Activated CD4-positive, alpha-beta T cell treated with anti-CD3 and anti-CD28 coated beads for 1 hour (primary cell): ENCODE measurements at places on chromosomes 12 and 14.

GRCh38 chr12:89645434-89645833, 63.2 kb downstream of the ATP2B1 start:
- DNase-seq, result no peak

GRCh38 chr12:20472102-20472782, 103.9 kb downstream of the PDE3A start:
- DNase-seq, result no peak

- no peak for DNase-seq
These were observed 43.8 kb upstream of the PSMA6 start for GRCh38 chr14:35248476-35248788.

DNA sequence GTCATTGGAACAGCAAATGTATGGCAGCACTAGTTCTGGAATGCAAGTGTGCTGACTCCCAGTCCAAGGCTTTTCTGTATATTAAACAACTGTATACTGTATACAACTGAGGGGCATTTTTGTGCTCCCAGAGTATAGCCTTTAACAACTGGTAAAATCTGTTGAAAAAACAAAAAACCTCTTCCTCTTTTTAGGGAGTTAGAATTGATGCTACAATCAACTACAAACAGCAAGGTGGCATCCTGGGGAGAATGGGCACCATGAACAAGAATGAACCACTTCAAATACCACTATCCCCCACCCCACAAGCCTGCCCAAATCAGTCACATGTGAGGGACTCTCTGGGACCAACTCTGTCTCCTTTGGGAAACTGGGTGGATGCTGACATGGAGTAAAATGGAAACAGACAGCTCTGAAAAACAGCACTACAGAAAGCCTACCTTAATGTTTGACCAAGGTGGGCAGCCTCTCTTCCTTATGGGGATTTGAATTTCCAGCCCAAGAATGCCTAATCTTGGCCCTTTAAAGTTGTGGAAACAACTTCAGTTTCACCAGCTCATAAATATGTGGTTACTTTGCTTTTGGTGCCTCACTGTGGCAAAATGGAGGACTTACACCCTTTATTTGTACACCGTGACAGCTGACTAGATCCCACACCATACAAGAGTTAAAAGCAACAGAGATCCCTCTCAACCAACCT, 7.5 kb downstream of the VTI1B start:
- DNase-seq, result no peak

DNA sequence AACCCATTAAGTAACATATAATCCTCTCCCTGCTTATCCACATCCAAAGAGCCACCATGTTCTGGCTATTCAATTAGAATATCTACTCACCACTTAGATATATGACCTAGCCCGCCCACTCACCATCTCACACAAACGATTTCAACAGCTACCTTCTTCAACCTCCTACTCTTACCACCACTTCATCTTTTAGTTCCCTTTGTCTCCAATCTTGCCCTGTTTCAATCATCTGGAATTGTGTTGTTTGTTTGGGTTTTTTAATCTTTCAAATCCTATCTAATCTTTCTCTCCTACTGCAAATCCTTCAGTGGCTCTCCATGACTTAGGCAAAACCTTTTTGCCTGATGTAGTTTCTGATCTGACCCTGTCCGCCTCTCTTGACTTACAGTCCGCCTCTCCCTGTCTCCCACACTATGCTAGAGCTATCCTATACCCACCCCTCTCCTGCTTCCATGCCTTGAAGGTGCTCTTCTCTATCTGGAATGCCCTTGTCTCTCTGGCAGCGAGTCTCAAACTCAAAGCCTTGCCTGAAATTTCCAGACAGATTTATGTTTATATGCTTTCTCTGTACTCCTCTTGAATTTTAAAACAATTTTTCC, 161.0 kb upstream of the CRY1 start:
- no peak for DNase-seq

DNA sequence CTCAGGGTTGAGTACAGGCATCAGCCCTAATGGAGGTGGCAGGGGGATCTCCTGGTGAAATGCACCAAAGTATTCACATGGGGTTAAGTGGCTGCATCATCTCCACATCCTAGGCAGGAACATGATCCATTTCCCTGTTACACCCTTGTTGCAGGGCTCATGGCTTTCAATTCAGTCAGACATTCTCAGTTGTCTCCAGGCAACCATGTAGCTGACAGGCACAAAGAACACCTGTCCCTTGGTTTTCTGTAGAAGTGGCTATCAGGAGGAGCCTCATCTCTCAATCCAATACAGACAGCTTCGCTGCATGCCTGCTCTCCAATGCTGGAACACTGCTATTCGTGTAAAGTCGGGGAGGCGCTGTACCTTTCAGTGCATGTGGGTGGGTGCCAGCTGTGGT, 299.0 kb upstream of the FOXG1 start:
- no peak for DNase-seq

- no peak for DNase-seq
These were observed 297.5 kb upstream of the SLC16A7 start for GRCh38 chr12:59298296-59298695.

- DNase-seq, result no peak
These were observed 143.6 kb downstream of the DUSP6 start for GRCh38 chr12:89208661-89209096.

GRCh38 chr12:31216479-31216878, 109.5 kb downstream of the SINHCAF start:
- DNase-seq, result no peak

- DNase-seq, result no peak
These were observed 83.9 kb downstream of the ZFP36L1 start for GRCh38 chr14:68709007-68709406.

DNA sequence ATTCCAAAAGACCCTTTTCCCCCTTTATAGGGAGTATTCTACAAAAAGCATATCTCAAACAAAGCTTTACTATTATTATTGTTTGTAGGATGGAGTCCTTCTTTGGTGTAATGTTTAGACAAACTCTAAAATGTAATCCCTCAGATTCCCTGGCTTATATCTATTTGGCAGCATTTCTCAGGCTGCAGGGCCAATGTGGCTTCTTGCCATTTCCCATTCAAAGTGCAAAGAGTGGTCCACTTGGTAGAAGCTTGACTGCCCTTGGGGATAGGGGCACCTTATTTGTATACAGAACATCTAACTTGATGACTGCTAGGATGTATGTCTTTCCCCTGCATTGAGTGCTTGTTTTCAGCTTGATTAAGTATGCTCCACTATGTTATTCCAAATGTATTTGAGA, 242.7 kb downstream of the PRKD1 start:
- no peak for DNase-seq

DNA sequence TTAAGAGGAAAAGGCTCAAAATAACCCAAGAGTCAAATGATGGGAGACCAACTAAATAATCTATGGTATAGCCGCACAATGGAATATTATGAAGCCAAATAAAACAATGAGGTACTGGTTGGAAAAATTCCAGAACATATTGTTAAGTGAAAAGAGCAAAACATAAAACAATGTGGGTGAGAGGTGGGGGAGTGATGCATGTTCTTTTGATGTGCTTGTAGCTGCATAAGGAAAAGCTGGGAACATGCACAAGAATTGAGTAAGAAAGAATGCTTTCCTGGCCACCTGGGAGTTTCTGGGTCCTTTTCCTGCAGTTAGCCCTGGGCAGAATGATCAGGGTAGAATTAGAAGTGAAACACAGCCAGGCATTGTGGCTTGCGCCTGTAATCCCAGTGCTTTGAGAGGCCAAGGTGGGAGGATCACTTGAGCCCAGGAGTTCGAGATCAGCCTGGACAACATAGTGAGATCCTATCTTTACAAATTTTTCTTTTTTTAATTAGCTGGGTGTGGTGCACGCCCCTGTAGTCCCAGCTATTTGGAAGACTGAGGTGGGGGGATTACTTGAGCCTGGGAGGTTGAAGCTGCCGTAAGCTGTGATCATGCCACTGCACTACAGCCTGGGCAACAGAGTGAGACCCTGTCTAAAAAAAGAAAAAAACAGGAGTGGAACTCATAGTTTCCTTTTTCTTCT, 7.9 kb downstream of the ABCB9 start:
- DNase-seq, result no peak

GRCh38 chr14:59187802-59188460, 536 bp upstream of the DAAM1 start:
- peak; percentile 22 for DNase-seq

DNA sequence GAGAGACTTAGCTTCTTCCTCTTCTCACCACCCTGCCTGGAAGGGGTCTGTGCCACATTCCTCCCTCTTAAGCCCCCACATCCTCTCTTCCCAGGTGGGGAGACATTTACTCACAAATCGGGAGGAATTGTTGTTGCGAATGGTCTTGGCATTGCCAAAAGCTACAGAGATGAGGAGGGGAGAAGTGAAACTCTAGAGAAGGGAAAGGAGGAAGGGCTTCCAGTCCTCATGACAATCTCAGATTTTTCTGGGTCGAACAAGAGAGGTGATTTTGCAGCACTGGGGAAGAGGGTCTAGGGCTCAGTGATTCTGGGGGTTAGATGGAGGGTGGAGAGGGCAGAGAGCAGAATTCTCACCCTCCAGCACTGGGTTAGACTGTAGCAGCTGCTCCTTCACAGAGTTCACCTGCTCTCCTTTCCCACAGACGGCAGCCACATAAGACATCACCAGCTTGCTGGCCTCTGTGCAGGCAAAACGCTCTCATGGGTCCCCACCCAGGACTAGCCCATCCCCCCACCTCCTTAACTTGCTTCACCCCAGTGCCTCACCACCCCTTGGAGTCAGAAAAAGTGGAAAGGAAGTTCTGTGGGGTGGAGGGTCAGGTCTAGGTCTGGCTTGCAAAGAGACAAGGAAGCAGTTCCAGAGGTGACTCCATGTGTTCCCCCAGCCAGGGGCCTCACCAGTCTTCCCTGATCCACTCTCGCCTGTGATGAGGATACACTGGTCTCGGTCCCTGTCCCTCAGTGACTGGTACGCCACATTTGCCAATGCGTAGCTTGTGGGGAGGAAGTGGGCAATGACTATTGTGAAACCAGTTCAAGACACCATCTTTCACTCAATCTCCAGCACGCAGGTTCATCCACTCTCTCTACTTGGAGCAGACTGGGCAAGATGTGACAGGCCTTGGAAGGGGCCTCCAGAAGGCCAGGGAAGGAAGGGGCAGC, 2.7 kb downstream of the MYO1A start:
- no peak for DNase-seq

GRCh38 chr12:38547586-38547985, 231.0 kb downstream of the ALG10B start:
- DNase-seq, result no peak

DNA sequence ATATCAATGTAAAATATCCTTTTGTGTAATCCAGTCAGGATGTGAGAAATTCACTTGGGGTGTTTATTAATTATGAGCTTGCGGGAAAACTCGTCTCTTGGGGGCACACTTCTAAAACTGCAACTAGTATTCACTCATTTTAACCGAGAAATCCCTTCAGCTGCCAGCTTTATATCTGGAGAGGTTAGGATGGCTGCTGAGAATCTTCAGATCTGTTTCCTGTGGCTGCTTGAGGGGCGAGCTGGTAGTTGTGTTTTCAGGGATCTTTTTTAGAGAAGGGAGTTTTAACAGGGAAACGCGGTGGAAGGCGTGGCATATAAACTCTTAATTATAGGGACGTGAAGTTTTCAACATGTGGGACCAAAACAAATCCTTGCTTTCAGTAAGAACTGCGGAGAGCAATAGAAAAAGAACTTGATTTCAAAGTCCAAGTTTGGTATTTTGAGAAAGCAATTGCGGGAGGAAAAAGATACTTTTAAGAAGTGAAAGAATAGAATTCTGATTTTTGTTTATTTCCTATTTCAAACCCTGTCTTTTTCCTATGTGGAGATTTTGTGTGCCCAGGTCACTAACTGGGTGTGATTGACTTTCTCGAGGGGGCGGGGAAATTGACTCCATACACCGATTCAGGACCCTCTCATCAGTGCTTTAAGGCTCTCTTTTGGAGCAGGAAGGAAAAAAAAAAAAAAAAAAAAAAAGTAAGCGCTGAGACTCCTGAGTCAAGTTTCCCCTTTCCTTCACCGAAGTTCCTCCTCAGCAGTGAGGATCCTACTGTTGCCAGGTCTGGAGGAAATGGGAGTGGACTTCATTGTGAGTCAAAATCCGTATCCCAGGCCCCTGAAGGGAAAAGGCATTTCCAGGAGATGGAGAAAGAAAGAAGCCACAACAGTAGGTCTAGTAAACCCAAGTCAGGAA, 1.1 kb downstream of the PPFIBP1 start:
- no peak for DNase-seq

DNA sequence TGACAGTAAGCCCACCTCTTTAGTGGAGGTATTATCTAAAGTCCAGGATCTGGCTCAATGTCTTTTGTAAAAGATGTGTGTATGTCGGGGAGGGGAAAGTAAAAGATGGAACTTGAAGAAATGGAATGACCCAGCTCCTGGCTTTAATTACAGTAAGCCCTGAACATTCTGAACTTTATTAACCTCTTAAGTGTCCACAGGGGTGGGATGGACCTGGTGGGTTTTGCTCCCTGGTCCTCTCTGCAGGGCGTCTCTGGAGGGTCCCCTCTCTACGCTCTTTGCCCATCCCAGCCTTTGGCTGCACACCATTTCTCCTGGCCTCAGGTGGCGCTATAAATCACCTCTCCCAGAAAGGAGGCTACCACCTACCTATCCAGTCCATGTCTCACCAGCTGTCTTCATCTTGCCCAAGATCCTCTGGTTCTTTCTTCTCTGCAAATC, 3.7 kb upstream of the CISTR start:
- DNase-seq, result no peak

DNA sequence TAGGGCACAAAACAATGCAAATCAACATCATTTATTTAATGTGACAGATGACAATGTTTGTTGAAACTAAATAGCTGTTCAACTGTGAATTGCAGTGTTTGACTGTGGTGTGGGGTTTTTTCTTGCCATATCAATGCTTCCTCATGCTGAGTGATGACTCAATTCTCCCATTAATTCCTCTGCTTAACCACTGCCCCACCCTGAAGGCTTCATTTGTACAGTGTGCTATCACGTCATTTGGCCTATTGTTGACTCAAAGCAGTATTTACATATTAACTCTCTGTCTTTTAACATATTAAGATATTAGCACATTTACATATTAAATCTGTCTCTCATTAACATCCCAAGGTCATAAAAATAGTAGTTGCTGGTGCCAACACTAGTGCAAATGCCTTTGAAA, 164.8 kb upstream of the NRXN3 start:
- no peak for DNase-seq

DNA sequence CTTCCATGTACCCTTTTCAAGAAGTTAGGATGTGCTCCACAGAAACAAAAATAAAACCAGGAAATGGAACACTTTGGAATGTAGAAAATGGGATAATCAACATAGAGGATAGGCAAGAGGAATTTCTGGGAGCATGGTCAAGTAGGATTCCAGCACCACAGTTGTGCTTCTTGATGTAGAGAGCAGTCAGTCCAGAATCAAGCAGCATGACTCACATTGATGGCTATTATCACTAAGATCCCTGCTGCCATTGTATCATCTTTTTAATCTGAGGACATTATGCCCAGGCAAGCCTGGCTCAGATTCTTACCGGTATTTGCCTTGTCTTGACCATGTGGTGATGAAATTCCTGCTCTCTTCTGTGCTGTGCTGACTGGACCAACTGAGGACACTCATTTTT, 5.7 kb downstream of the ETFRF1 start:
- DNase-seq, result no peak

GRCh38 chr12:20740972-20741371, 45.8 kb downstream of the SLCO1C1 start:
- no peak for DNase-seq
